ENCODE measurements at places on chromosomes 6 and 20.

GRCh38 chr6:75758061-75758460 is 9.0 kb downstream of the MYO6 start:
- DNase-seq: no peak

DNA sequence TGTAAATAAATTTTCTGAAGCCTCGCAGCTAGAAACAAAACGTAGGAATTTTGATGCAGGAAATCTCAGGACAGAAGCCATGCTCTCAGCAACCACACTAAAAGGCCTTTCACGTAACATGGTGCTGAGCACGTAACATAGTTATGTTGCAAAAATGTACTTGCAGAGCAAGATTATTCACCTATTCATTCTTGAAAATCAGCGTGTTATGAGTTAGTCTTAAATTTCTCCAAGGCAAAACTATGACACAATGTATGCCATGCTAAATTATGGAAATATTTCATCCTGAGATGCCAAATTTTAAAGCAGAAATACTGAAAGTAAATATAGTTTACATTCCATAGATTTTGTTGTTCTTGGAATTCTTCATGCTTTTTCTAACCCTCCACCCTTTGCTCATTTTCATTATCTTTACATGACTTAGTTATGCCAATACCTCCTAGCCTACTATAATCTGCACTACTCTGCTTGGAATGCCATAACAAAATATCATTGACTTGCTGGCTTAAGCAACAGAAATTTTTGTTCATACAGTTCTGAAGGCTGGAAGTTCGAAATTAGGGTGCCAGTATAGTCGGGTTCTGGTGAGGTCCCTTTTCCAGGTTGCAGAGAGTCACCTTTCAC is 179.8 kb upstream of the BMP5 start:
- no peak for DNase-seq

DNA sequence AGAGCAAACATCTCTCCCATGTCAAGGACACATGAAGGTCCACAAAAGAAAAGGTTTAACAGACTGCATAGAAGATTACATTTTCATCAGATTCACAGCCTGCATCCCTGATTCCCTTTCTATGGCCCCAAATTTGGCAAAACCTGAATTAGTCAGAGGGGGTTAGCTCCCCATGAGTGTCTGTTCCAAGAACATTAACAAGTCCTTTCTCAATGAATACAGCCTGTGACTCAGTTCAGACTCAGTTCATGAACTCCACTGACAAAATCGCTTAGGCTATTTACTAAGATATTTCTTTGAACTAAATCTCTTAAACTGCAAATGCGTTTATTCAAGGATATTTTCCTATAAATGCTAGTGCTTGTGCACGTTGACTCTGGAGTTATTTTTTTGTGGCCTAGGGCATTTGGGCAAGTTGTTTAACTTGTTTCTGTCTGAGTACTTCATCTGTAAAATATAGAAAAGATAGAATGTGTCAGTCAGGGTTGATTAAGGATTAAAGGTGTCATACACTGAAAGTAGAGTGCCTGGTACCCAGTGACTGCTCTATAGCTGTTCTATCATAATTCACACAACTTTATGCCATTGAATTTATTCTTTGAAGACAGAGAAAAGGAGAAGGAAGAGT is 422.6 kb downstream of the HTR1B start:
- DNase-seq: no peak

DNA sequence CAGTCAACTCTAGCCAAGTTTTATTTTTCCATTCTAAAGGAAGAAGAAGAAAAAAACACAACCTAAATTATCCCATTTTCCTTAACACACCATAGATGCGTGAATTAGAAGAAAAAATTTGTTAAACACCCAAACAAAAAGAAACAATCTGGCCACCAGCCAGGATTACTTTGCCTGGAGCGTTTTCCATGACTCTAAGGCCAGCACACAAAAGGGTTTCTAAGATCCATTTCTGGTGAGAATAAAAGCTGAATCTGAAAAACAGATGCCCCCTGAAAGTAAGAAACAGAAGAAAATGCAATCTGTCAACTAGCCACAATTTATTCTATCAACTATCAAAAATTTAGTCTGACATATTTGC is 267.2 kb upstream of the SULF2 start:
- no peak for DNase-seq

GRCh38 chr6:143936778-143937667 is 71.0 kb downstream of the PLAGL1 start:
- DNase-seq: no peak

GRCh38 chr6:64064919-64065318 is 429.3 kb downstream of the PHF3 start:
- DNase-seq: no peak

- no peak for DNase-seq
Measured at GRCh38 chr6:87756858-87757257, 54.8 kb upstream of the AKIRIN2 start.

GRCh38 chr6:114310053-114310452 is 32.8 kb downstream of the HS3ST5 start:
- no peak for DNase-seq

DNA sequence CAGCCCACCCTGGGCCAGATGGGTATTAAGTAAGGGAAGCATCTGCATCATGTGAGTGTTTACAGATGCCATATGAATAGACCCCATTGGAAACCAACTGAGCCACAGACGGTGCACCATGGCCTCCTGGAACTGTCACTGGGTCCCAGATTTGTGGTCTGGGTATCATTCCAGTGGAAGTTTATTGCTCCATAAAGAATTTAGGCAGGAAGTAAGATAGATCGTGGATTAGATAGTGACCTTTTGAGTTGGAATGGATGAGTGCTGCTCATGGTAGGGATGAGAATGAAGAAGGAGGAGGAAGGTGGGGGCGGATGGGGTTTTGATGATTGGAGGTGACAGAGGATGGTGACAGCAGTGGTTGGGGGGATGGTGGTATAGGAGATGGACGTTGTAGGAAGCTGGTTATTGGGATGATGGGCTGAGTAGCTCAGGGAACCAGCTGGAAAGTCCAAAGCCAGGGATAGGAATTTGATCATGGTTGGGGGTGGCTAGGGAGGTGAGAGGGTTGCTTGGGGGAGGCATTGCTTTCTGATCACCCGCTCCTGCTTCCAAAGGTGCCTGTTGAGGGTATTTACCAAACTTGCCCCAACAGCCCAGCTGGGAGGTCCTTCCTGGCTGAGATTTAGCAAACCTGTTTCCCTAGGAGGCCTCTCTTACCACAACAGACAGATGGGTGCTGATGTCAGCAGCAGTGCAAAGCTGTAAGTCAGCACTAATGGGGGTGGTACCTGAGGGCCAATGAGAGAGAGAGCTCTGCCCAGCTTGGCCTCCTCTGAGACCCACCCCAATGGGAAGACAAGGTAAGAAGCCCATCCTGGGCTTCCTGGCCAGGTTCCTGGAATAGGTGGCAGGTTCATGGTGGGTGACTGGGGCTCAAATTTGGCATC is 78.0 kb downstream of the VEGFA start:
- DNase-seq: no peak

DNA sequence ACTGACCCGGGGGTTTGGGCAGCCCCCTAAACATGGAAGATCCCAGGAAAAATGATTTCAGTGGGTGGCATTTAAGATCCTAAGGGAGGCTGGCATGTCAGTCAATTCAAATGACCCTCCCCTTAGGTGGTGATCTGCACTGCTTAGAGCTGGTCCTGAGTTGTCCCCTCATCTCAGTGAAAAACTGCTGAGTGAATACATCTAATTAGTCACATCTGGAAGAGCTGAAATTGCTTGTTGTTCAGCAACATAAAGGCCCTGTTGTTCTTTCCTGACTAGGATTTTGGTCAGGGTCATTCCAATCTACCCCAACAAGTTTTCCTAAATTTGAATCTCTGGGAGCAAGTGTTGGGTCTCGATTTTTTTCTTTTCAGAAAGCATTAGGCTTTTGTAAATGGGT is 126.4 kb downstream of the LCA5 start:
- DNase-seq: no peak

GRCh38 chr6:41441598-41442351 is 104.4 kb upstream of the FOXP4 start:
- DNase-seq: no peak

GRCh38 chr6:41228096-41228495 is at the start of gene TREML4:
TREML4 (plus strand) TSS chr6:41228349; CDS start chr6:41228428, 79 bp downstream.
- no peak for DNase-seq

DNA sequence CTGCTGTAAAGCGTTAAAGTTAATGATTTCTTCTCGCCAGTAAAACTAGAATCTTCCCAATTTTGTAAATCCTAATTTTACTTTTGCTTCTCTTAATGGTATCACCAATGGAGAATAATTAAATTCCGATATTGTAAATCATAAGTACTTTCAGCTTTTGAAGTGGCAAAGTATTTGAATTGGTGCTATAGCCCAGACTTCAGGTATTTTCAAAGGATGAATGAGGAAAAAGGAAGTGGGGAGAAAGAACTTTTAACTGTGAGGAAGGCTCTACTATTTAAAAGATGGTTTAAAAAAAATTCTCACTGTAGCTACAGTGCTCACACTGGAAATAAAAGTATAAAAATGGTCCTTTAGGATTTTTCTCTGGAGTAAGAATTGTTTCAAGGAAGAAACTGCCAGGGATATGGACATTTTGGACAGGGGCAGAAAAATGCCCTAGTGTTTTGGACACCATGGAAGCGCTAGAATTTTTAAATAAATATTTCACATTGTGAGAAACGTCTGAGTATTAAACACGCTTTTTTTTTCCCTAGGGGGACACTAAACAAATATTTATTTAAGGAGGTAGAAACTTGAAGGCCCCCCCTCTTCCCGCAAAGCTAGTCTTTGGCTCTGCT is 1.3 kb upstream of the TAB2 start:
- DNase-seq: no peak

DNA sequence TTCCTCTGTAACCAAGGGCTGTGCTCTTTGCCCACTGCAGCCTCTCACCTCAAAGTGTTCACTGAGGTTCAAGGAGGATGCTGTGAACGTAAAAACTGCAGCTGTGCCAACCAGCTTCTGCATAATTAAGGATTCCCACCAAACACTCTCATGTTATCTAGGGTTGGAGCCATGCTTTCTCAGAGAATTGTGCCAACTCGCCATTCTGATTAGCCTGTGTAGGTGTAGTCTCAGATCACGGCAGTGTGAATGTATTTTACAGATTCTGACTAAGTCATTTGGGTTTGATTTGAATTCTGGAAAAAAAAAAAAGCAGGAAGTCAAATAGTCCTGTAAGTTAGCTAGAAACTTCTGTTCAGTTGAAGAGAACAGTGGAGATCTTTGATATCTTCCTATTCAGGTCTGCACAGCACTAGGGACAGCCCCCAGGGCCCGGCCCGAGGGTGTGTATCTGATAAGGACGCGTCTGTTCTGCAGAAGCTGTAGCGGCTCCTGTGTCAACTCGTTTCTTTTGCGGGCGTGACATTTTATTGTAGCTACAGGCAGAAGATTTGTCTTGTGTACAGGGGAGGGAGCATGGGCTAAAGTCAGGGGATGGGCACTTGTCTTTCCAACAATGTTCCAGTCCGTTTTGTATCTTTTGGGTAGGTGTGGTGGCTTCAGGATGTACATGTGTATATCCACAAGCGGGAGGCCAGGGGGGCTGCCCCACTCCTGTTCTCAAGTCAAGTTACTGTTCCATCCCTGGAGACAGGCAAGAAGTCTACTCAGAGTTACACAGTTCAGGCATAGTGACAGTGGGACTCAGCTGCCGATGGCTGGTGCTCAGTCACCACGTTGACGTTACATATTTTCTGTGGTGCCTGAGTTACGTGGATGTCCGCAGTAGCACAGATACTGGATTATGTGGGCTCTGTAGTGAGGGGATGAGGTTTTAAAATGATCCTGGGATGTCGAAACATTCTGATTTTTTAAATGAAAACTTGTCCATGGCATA is 12.4 kb downstream of the IRF4 start:
- DNase-seq: no peak

DNA sequence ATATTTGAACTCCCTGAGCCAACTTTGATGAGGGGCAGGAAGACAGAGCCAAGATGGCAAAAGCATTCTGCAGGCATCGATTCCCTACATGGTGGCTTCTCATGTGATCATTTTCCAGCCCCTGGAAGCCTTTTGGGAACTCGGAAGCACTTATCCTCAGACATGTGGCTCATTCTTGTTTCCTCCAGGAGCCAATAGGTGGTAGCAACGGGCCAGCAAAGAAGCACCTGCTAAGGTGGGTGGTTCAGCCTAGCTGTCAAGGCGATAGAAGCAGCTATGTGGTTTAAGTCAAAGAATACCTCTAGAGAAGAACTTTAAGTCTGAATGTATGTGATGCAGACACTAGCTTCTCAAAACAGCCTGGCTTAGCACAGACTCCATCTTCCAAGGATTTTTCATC is 64.9 kb upstream of the PAX1 start:
- DNase-seq: no peak

- no peak for DNase-seq
Measured at GRCh38 chr6:15628499-15629131, 34.2 kb downstream of the DTNBP1 start.

DNA sequence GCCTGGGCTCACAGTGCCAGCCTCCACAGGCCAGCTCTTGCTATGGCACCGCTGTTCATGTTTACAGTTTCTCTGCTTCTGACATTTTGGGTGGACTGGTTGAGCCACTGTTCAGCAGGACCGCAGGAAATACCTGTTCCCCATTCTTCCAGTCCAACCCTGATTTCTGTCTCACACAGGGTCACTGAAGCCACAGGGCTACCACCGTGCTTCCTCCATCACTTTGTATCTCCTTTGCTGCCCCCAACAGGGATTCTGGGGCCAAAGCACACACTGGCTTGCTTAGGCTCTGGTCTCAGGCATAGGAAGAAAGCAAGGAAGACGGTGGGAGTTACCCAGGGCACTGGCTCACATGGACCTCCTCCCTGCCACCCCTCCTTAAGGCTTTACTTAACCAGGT is 164.5 kb downstream of the UNC5CL start:
- DNase-seq: no peak

DNA sequence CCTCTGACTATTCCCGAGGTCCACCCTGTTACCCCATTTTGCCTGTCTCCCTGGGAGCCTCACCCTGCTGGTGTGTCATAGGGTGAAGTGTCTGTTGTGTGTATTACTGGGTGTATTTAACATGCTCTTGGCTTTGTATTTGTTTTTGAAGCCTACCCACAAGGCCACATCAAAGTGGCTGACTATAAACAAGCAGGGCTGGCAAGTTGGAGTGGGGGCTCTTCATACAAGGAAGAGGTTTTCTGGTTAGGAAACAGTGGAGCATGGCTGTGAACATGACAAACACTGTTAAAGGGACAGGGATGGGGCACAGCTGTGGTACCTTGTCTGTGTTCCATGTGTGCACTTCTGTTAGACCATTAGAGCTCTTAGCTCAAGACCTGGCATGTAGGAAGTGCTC is 26.3 kb downstream of the HECA start:
- DNase-seq: no peak

Measured in heart right ventricle (tissue), 16 donors.